ENCODE measurements at places on chromosomes 6 and 20.

DNA sequence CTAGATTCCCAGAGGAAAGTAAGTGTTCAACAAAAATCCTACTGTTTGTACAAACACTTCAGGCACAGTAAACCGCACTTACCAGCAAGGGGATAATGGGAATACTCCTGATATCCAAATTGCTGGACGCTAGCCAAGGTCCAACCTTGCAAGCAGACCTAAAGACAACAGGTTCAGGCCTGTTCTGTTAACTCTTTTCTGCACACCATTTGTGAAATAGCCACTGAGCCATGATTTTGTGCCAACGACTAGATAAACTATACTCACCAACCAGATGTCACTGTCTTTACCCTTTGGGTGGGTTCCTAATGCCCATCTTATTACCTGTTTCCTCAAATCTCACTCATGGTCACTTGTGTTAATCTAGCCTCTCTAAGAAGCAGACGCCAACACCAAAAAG lies 43.5 kb downstream of the GOPC start:
- DNase-seq: no peak

DNA sequence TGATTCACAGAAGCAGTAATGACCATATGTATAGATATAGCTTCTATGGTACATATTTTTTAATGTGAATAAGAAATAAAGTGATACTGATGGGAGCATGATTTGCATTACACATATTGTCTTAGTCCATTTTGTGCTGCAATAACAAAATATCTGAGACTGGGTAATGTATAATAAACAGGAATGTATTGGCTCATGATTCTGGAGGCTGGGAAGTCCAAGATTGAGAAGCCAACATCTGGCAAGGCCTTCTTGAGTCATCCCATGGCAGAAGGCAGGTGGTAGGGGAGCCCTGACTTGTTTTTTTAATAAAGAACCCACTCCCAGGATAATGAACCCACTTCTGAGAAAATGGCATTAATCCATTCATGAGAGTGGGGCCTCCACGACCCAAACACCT lies 185.6 kb upstream of the RREB1 start:
- no peak for DNase-seq

GRCh38 chr20:32366380-32366779 lies 8.2 kb downstream of the ASXL1 start:
- no peak for DNase-seq

DNA sequence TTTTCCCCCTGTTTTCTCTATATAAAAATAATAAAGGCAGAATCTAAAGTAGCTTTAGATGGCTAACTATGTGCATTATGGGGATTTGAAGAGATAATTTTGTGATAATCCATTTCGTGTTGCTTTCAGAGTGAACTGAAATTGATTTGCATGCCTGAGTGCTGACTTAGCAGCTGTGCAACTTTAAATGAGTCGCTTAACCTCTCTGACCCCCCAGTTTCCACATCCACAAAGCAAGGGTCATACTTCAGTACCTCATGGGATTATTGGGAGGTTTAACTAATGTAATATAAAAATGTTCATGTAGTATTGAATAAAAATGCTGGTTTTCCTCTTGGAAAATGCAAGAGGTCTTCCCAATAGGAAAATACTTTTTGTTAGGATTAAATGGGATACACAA lies 63.8 kb upstream of the FABP7 start:
- no peak for DNase-seq

GRCh38 chr6:133740816-133741215 lies 148.1 kb upstream of the TCF21 start:
- no peak for DNase-seq

DNA sequence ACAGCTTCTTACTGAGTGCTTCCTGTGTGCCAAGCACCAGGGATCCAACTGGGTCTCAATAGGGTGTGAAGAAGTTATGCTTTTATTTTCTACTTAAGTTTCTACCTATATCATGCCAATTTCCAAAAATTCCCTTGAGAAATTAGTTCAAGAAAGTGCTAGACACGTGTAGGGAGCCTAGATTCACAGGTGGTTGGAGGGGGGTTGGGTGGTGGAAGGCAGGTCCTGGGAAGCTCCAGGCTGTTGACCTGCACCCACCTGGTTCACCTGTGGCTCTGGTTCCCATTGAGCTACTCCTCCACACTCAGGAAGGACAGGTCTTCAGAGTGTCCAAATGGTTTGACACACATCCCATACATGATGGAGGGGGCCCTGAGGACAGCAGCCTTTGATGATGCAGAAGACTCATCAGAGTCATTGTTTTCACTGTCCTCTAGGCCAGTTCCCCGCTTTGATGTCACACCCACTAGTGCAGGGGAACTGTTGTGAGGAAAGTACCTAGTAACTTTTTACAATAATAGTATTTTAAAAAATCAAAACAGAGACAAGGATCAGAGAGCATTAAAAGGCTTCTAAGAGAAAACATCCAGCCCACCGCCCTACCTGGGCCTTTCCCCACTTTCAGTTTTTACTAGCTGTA lies 39.8 kb upstream of the MYL9 start:
- DNase-seq: no peak

GRCh38 chr6:132481189-132481588 lies 31.7 kb downstream of the STX7 start:
- no peak for DNase-seq

DNA sequence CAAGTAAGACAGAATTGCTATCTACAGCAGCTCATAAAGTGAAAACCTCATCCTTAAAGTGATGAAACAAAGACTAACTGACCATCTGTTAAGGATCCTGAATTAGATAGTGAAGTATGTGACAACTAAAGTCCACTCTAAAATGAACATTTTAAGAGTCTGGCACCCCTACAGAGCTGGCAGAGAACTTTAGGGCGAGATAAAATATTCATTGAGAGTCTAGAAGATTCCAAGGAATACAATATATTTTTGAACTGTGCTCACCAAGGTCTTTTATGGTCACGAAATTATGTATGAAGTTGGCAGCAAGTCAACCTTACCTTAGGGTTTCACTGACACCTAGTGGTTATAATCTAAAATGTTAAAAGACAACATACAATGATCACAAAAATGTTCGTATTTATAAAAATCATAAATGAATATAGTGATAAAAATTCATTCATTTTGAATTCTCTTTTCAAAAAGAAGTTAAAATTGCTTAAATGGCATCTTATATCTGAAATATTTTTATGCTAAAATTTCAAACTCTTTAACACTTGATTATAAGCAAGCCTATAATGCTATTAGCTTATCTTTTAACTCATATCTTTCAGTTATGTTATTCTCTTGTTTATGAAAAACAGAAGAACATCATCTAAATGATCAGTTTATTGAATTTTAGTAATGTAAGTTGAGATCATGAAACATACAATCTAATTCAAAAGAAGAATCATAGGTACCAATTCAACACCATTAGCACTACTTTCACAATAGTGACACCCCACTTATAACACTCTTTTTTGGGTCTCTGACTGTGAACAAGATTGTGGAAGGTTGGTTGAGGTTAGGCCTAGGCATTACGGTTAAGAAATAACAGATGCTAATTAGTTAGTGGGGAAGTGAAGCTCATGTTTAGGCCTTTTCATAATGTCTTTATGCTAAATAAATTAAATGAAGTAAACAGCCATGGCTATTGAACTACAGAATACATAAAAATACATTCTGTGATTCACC lies 27.5 kb downstream of the RSPH3 start:
- no peak for DNase-seq

- no peak for DNase-seq
Observed at GRCh38 chr20:2093159-2093781, 8.4 kb upstream of the STK35 start.

GRCh38 chr20:33305589-33306057 lies 22.6 kb downstream of the BPIFB1 start:
- DNase-seq: no peak

- DNase-seq: no peak
Observed at GRCh38 chr20:18638768-18639167, 50.9 kb downstream of the DTD1 start.

GRCh38 chr6:148294059-148294458 lies 48.6 kb upstream of the SASH1 start:
- no peak for DNase-seq

DNA sequence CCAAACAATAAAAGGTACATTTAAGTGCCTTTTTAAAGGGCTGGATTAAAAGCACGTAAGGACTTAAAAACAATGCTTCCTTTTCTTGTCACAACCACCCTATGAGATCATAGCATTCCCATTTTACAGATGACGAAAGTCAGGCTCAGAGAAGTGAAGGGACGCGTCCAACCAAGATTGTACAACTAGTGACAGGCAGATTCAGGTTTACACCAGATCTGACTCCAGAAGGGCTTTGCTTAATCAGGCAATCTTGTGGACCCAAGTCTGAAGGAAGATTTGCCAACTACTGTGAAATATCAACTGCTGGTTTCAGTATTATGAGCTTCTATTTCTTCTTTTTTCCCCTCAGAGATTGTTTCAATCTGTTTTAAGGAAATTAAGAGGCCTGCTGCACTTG lies 877 bp downstream of the ENPP4 start:
- DNase-seq: no peak

DNA sequence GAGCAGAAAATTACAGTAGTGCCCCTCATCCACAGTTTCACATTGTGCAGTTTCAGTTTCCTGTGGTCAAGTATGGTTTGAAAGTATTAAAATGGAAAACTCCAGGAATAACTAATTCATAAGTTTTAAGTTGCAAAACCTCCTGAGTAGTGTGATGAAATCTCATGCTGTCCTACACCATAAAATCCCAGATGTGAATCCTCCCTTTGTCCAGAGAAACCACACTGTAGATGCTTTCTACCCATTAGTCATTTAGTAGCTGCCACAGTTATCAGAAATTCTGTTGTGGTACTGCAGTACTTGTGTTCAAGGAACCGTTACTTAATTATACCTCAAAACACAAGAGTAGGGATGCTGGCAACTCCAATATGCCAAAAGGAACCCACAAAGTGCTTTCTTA lies 74.7 kb downstream of the PTCHD4 start:
- no peak for DNase-seq

GRCh38 chr6:34273242-34273805 lies 24.5 kb upstream of the SMIM29 start:
- no peak for DNase-seq

- no peak for DNase-seq
Observed at GRCh38 chr6:73062837-73063236, 162.5 kb downstream of the KHDC1L start.

- DNase-seq: peak; percentile 2
Observed at GRCh38 chr6:138465007-138465645, 34.2 kb downstream of the NHSL1 start.

GRCh38 chr6:119182875-119183274 lies 104.4 kb upstream of the FAM184A start:
- DNase-seq: no peak

- DNase-seq: no peak
Observed at GRCh38 chr20:21613512-21613911, 92.0 kb upstream of the PAX1 start.

GRCh38 chr20:54184071-54184470 lies 10.3 kb upstream of the CYP24A1 start:
- no peak for DNase-seq

DNA sequence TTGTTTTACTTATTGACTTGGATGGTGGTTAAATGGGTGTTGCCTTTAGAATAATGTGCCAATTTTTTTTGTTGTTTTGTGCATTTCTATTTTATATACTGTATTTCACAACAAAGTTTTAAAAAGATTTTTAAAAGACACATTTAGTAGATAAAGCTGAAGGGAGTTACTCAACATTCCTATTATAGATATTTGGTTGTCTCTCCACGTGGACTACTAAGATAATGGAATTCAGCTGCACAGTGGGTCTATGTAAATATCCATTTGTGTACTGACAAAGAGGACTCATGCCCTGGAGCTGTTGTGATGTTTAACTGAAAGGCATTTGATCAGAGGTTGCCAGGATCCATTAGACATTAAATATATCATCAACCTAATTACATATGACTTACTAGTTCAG lies 23.2 kb upstream of the FAM135A start:
- no peak for DNase-seq

DNA sequence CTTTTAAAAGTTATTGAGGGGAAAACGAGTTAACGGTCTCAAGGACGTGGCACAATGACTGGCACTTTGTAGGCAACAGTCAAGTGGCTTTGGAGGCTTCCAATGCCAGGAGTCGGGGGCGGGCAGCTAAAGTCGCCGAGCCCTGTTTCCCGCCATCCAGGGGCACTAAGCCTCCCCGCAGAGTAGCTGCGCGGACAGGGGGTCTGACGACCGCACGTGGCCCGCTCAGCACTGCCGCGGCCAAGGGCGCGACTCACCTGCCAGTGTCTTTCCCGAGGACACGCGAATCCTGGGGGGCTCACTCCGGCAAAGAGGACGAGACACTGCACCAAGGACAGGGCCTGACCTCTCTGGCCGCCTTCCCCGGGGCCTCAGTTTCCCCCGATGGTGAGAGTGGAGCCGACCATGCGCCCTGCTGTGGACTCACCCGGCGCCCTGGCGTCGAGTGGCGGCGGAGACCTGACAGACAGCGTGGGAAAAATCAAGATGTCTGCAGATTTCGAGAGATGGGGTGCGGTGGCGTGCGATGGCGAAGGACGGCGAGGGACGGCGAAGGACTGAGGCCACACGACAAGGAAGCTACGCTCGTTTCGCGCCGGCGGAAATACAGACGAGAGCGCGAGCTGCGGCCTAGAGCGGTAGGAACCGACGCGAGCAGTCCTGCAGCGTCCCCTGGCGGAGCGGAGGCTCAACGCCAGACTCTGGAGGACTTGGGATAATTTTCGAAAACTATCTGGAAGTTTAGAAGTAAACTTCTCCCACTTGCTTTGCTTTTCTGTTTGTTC lies at the start of gene SNHG17:
Gene SNHG17, minus strand, starts transcription at position 559 of the 785 bp plus-strand sequence.
- DNase-seq: peak; percentile 60

- DNase-seq: no peak
Observed at GRCh38 chr6:84798257-84798656, 33.9 kb upstream of the TBX18 start.

DNA sequence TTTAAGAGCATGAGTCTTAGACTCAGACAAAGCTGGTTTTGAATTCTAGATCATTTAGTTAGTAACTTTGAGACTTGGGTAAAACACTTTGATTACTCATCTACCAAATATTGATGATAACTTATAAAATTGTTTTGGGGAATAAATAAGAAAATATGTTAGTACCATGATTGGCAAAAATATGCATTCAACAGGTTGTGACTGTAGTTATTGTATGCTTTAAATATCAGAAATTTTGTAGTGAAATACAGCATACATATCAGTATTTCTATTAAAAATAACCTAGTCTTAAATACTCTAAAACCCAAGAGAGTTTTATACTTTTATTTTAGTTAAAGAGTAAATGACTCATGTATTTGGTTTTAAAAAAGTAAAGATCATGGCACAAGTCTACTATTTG lies 68.7 kb downstream of the ENPP1 start:
- DNase-seq: no peak

All from SIG-M5 (cell line).